Stimulated activated naive CD4-positive, alpha-beta T cell treated with Interleukin-2 at 50 U/mL for 16 hours (primary cell): ENCODE measurements at places on chromosomes 4 and X.

- DNase-seq = no peak
Observed at GRCh38 chr4:141179474-141180373, 41.0 kb upstream of the ZNF330 start.

- no peak for DNase-seq
Observed at GRCh38 chr4:78483811-78484210, 67.8 kb upstream of the ANXA3 start.

- DNase-seq = no peak
Observed at GRCh38 chr4:57373991-57374390, 263.8 kb upstream of the IGFBP7 start.

DNA sequence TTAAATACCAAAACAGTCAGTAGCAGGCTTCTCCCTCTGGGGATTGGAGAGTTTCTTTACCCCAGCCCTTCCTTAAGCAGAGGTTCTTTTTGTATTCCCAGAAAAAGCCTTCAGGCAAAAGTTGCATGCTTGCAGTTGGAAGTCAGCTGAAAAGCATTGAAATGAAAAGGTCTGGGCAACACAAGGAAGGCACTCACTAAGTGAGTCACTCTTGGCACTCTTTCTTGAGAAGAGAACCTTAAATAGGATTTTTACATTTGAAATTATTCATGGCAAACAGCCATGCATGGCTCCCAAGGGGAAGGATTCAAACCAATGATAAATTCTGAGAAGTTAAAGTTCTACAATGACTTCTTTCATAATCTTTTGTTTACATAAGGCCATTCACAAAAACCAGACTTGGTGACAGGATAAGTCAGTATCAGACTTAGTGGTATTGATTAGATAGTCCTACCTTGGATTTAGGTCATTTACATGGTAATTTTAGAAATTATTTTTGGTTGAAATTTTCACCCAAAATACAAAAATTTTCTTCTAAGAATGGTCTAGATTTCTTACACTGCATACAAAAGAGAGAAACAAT is 2068.9 kb downstream of the PCDH7 start:
- no peak for DNase-seq

DNA sequence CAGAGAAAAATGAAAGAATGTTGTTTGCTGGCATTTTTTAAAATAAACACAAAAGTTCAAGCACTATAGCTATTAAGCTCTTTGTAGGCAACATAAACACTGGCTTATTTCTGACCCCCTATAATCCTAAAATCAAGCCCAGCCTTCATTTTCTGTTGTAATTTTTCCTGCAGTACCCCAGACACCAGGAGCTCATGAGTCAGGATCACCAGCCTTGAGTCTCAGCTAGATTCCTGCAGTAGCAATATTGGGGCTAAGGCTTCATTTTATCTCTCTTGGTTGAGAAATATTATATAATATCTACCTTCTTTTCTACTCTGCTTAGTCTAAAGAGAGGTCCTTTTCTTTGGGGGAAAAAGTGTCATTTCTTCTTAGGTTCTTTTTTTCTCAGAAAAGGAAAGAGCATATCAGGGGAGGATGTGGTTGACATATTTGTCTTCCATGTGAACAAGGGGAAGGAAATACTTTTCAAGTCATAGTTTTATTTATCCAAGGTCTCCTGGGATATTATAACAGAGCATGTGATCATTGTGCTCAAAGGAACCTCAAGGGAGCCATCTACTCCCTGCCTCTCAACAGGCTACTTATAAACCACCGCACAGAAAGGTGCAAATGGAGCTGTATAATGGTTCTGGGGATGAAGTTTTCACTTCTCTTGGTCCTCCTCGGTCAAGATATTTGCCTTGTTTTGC is 678.3 kb upstream of the NR3C2 start:
- DNase-seq = no peak

- no peak for DNase-seq
Observed at GRCh38 chr4:84413976-84414375, 85.1 kb downstream of the NKX6-1 start.

DNA sequence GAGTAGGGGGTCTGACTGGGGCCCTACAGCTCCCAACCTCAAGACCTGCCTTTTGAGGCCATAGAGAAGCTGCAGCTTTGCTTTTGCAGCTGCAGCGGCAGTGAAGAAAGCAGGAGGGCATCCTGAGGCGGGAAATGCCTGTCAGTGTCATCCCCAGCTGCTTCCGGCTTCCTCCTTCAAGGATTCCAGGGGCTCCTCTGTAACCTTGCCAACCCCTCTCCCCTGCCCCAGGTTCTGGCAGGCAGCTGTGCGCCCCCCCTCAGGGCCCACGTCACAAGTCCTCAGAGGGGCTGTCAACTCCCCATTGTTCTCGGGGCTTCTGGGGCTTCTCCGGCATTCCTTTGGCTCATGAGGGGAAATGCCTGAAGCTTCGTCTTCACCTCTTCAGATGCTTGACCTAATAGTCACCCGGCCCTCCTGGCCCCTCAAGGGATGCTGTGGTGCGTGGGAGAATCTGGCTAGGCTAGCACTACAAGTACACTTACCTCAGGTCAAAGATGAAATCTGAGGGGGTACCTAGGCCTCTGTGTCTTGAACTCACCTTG is 31.9 kb downstream of the APLN start:
- DNase-seq = no peak

DNA sequence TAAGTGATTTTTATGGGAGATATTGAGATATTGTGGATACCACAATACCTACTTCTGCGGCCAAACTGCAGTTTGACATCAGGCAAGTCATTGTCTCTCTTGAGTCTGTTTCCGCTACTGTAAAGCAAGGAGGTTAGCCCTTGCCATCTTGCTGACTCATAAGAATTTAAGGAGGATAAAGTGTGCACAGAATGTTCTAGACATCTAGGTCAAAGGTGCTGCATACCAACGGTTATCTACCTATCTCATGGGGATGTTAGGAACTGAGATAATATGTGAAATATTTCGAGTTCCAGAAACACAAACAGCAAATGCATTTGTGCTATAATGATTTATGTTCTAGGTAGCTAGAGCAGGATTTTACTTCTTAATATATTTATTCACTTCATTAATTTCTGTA is 211.5 kb upstream of the NR3C2 start:
- no peak for DNase-seq

DNA sequence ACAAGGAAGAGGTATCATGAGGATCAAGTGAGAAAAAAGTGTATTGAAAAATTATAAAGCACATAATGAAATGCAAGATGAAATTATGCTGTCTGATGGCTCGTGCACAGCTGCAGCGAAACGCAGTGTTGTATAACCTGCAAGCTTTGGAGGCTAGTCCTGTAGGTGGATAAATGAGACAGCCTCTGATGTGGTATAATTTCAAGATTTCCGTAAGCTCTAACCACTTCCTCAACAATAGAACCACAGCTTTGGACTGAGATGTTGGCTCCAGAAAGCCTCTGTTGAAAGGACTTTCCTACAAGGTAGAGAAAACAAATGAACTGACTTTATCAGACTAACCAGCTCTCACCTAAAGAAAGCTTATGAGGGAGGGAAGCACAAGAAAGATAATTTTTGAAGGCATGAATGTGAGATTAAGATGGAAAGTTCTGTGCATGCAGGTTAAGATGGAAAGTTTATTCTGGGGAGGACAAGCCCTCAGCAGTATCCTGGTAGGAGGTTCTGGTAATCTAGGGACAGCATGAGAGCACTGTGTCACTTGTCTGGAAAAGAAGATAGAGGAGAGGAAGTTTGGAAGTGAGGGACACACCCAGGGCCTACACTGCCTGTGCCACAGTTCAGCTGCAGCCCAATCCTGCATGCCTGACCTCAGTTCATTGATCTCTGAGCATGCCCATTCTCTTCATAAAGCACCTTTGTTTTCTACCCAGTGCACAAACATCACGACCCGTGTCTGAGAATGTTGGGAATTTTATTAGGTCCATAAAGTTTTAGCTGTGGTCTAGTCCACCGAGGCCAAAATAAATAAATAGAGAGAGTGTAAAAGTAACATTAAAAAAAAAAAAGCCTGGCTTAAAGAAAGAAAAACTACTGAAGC is 161.5 kb upstream of the SFRP2 start:
- no peak for DNase-seq

DNA sequence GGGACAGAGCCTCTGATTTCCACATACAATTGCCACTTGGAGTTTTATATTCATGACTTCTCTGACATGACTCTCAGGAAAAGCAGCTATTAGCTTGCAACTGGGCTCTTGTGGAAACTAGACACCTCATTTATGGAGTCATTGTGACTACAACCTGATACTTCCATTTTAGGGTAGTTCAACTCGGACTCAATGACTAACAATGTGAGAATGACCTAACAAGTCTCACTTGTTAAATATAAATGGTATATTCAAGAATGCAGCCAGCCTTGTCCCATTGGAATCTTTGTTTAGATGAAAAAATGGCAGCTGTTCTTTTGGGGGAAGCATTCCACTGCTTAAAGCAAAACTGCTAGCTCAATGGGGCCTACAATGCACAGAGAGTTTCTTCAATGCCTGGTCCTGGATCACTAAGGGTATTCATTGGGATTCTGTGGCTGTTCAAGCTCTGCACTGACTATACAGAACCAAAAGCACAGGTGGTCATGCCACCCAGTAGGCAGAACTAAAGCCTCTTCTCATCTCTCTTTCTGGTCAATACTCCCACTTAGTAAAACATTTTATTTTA is 36.5 kb upstream of the GLRA3 start:
- no peak for DNase-seq

GRCh38 chr4:139655116-139655515 is 10.5 kb upstream of the MGST2 start:
- no peak for DNase-seq

- no peak for DNase-seq
Observed at GRCh38 chrX:136192839-136193414, 45.6 kb downstream of the FHL1 start.

DNA sequence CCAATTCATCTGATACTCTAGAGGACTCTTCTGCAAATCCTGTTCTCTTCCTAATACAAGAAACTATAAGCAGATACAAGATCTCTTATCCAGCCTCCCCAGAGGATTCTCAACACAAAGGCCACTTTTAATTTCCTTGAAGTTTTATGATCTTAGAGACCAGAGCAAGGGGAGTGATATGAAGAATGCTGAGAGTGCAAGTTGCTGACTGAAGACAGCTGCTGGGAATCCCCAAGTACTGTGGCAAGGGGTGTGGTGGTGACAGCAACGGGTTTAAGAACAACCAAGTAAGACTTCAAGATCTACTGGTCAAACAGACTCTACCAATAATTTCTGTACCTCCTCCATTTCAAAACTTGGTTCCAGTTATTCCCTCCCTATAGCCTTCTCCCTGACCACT is 7.0 kb downstream of the AMMECR1 start:
- DNase-seq = peak; percentile 11

DNA sequence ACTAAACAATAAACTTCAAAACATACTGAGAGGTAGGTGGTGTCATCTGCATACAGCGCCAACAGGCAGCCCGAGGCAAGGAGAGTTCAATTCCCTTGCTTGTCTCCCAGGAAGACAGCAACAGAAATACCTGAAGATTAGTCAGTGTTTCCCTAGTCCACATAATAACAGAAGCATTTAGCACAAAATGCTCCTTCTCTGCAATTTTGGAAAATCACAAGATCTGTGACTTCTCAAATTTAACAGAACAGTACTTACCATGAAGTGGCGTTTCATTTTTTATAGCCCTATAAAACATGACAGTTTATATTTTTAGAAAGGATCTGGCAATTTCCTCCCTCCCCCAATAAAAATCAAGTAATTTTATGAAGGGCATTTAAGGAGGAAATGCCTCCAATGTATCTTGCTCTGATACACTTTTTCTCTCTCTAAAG is 67.1 kb upstream of the MYOZ2 start:
- no peak for DNase-seq

- DNase-seq = no peak
Observed at GRCh38 chrX:97260679-97261078, 377.0 kb downstream of the RPA4 start.

- no peak for DNase-seq
Observed at GRCh38 chrX:120429776-120430540, 39.1 kb downstream of the LAMP2 start.

DNA sequence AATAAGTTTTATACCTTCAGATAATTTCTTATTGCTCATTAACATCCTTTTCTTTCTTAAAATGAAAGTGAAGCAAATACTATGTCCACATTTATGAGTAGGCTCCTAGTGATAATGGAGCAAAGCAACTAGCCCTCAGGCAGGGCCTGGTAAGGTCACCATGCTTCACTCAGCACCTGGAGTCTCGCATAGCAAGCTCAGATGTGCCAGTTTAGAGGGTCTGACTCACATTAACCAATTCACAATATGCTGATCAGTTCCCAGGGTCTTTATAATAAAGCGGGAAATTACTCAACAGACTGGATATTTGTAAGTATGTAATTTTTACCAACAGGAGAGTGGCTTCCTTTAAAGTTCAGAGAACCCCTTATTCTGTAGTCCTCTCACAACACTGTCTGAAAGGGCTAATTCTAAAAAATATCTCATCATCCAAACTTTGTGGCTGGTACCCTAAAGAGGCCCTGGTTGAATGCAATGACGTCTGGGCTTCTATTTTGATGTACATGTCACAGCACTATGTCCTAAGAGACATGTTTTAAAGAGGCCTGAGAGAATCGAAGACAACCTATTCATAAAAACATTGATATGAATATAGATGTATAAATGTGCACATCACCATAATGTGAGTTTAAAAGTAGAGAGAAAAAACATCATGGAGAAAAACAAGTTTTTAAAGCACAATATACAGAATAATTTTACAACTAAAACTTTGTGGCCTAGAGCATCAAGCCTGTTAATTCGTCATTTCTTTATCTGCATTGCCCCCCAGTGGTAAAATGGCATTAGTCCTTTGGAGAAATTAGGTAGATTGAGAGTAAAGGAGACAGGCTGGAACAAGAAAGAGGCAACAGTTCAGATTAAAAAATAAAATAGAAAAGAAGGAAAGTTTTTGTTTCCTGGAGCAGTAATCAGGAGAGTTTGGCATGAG is 44.3 kb downstream of the IL21 start:
- DNase-seq = no peak

DNA sequence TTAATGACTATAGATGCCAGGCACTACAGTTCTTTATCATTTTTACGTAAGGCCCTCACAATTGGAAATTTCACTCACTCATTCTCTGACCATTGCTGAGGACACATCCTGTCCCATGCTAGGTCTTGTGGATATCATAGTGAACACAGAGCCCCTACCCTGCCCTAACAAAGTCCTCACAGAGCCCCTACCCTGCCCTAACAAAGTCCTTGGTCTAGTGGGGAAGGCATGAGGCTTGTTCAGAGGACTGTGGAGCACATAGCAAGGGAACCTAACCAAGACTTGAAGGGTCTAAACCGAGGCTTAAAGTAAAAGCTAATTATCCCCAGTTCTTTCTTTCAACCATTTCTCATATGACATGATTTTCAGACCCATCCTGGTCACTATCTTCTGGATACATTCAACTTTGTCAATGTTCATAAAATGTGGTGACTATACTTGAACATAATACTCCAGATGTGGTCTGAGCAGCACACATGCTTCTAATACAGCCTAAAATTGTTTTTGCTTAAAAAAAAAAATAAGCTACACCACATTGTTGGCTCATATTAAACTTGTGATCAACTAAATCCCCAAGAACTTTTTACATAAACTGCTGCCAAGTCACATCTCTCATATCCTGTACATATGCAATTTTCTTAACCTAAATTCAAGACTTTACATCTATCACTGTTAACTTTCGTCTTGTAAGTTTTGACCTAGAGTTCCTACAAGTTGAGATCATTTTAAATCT is 77.0 kb downstream of the GPC3 start:
- DNase-seq = no peak

GRCh38 chrX:118215346-118215745 is 98.7 kb upstream of the KLHL13 start:
- no peak for DNase-seq

GRCh38 chrX:13092455-13092941 is 48.1 kb upstream of the FAM9C start:
- DNase-seq = peak; percentile 73

GRCh38 chr4:88244056-88244455 is 40.3 kb downstream of the PPM1K start:
- no peak for DNase-seq
